ENCODE measurements at places on chromosomes 12 and 14.

- no peak for DNase-seq
Observed at GRCh38 chr14:102588821-102589220, 3.6 kb upstream of the RCOR1 start.

- no peak for DNase-seq
Observed at GRCh38 chr14:54933006-54933405, 30.4 kb upstream of the GCH1 start.

GRCh38 chr12:11500861-11501230 is 105.5 kb upstream of the PRB2 start:
- no peak for DNase-seq

DNA sequence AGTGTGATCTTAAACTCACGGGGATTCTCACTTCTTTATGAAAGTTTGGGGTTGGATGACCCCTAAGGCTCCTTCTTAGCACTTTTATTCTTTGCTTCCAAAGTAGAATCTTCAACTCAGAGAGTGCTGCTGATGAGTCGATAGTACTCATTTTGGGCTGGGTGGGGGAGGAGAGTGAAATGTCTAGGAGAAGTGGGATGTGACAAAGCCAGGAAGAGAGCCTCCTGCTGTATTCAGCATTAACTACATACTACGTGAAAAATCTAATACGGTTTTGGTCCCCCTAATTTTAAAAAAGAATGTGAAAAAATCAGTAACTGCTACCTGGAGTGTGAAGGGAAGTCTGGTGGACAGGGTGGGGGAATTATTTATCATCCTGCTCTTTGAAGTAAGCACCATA is 148.3 kb downstream of the SAMD4A start:
- DNase-seq, result no peak

- no peak for DNase-seq
Observed at GRCh38 chr12:105221583-105222283, 14.2 kb downstream of the APPL2 start.

- DNase-seq, result no peak
Observed at GRCh38 chr12:26130728-26131127, 5.9 kb upstream of the BHLHE41 start.

DNA sequence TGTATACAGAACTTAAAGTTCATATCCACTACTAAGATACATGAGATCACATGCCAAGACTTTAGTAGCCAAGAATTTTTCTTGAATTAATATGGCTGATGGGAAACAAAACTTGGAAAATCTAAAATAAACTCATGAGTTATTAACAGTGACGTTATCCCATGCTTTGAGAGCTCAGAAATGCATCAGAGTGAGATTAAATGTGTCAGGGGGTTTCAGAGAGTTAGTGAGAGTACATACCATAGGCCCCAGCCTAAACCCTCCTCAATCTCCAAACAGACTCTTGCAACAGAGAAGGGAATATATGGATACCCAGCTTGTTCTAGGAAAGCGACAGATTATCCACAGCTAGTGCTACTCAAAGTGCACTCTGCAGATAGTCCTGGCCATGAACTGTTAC is 19.3 kb downstream of the SLC35F4 start:
- DNase-seq, result no peak

GRCh38 chr14:53531156-53531555 is 378.0 kb upstream of the DDHD1 start:
- DNase-seq, result no peak

GRCh38 chr12:130127532-130127911 is 34.7 kb upstream of the FZD10 start:
- DNase-seq, result no peak

GRCh38 chr12:54439521-54440255 is 20.6 kb upstream of the ITGA5 start:
- peak; percentile 50 for DNase-seq

- peak; percentile 82 for DNase-seq
Observed at GRCh38 chr14:20427231-20428009, 8.5 kb downstream of the KLHL33 start.

- DNase-seq, result no peak
Observed at GRCh38 chr12:104121001-104121400, 17.0 kb downstream of the NFYB start.

GRCh38 chr12:54932691-54933090 is 51.9 kb downstream of the TESPA1 start:
- no peak for DNase-seq

DNA sequence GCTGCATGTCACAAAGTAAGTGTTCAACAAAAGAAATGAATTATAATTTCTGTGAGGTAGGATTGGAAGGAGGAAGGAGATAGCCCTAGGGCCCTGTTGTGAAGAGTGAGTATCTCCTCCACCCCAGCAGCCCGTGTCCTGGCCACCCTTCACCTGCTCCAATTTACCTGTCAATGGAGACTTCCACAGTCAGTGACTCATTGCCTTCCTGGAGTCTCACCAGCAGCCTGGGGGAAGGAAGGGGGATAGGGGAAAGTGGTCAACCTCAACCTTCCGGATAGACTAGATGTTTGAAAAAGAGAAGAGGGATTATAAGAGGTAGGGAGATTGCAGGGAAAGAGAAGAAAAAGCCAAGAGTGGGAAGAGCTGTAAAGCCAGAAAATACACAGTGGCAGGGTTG is 9.2 kb downstream of the STAT2 start:
- DNase-seq, result no peak

- DNase-seq, result no peak
Observed at GRCh38 chr14:94163796-94164195, 10.3 kb upstream of the PPP4R4 start.

DNA sequence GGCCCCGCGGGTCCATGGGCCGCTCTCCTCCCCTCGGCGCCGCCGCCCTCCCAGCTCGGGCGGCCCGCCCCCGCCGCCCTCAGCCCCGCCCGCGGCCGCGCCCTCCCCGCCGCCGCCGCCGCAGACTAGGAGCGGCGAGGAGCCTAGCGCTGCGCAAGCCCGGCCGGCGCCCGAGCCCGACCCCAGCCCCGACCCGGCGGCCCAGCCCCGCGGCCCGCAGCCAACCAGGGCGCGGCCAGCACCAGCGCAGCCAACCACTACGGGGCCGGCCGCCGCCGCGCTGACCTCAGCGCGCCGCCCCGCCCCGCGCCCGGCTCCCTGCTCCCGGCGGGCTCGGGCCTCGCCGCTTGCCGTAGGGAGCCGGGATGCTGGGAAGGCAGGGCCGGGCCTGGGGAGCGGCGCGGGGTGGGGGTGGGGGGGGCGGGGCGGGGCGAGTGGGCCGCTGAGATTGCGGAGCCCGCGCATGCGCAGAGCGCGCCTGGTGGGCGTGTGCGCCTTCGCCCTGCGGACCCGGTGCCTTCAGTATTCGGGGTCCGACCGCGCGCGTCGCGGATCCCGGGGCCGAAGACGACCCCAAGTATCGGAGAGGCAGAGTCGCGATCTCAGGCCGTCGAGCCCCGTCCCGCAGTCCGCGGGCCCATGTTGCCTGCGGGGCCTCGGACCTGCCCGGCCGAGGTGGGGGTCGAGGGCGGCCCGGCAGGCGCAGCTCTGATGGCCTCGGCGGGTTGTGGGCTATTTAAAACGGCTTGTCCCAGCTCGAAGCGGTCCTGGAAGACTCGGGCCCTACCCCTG is at the start of gene CDC42BPB:
Gene CDC42BPB, minus strand, starts transcription at position 178 of the 792 bp plus-strand sequence. CDS start 376 bp downstream, outside the sequence.
- no peak for DNase-seq

GRCh38 chr12:27998170-27998569 is 25.6 kb upstream of the PTHLH start:
- DNase-seq, result no peak

GRCh38 chr12:113403435-113404415 is at the start of gene SDS:
TSS of gene SDS (minus strand) at chr12:113403887. CDS start at chr12:113399708, 4,179 bp downstream.
- no peak for DNase-seq

DNA sequence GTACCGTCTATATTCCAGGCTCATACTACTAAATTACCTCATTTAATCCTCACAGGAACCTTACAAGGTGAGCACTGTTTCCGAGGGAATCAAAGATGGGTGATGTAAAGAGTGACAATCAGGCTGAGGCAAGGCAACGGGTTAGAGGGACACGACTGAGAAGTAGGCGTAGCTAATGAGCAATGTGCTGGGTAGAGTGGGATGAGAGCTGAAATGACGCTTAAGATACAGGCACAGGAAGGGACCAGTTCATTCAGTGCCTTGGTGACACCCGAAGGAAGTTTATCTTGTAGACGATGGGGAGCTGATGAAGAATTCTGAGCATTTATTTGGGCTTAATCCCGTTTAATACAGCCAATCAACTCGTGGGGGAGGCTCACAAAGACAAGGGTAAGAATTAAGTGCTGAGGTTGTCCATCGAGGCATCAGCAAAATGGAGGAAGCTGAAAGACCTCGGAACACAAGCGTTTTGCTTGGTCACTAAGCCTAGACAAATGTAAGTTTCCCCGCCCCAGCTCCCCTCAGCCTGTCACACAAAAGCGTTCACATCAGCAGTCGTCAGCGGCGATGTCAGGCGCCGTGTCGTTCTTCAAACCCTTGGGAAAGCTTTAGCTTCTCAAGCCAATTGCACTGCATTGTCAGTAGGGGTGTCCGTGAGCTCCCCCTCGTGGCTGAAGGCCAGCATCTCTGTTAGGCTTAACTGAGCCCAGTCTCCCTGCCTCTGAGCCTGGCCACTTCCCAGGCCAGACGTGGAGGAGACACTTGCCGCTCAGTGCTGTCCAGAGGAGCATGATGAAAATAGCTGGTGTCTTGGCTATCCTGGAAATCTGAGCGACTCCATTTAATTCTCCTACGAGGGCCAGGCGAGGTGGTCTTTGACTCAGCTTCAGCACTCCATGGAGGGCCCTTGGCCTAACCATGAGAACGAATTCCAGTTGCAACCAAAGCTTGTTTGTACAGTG is 288.5 kb upstream of the G2E3 start:
- no peak for DNase-seq

GRCh38 chr12:5505116-5505515 is 73.2 kb downstream of the NTF3 start:
- no peak for DNase-seq

GRCh38 chr12:97293541-97293940 is 169.1 kb upstream of the RMST start:
- DNase-seq, result no peak

DNA sequence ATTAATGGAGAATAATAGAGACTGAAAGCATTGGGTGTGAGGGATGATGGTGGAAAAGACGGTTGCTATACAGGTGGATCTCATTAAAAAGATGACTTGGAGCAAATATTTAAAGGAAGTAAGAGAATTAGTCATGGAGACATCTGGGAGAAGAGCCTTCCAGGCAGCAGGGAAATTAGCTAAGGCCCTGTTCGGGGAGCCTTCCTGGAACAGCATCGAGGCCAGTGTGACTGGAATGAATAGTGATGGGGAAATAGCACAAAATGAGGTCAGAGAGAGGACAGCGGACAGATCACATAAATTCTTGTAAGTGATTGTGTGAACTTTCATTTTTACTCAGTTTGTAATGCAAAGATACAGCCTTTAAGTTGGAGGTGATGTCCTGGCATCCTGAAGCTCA is 842.3 kb downstream of the SLC6A15 start:
- no peak for DNase-seq

- DNase-seq, result no peak
Observed at GRCh38 chr12:108853981-108854446, 3.4 kb downstream of the SSH1 start.

DNA sequence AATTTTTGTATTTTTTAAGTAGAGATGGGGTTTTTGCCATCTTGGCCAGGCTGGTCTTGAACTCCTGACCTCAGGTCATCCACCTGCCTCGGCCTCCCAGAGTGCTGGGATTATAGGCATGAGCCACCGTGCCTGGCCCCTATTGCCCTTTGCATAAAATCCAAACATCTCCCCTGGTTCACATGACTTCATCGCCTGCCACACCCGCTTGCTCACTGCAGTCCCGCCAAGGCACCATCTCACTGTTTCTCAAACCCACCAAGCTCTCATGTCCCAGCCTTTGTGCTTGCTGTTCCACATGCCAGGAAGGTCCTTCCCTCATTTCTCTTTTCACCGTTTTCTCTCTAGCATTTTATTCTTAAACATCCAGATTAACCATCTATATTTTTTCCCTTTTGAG is 9.7 kb downstream of the RHOF start:
- DNase-seq, result no peak

DNA sequence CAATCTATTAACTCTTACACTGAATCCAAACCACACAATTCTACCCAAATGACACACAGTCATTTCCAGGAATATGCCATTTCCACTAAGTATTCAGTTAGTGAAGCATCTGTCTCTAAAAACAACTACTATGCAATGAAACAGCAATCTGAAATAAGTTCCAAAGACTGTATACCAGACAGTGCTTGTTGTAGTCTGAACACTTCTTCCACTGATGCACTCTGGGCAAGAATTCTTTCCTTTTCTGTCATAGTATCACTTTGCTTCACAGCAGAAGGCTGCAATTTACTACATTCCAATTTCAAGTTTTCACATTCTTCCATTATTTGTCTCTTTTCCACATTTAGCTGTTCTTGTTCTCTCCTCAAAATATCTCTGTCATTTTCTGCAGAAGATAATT is 25.8 kb downstream of the TRIP11 start:
- no peak for DNase-seq

GRCh38 chr12:108438667-108439066 is 76.4 kb upstream of the FICD start:
- no peak for DNase-seq

DNA sequence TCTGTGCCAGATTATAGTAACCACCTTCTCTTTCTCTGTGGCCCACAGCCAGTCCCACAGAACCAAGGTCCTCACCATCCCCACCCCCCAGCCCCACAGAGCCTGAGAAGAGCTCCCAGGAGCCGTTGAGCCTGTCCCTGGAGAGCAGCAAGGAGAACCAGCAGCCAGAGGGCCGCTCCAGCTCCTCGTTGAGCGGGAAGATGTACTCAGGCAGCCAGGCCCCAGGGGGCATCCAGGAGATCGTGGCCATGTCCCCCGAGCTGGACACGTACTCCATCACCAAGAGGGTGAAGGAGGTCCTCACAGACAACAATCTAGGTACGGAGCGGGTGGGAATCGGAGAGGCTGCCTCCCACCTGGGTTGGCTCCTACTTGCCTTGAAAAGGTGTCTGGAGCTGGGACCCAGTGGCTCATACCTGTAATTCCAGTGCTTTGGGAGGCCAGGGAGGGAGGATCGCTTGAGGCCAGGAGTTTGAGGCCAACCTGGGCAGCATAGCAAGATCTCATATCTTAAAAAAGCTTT is 34.4 kb downstream of the PHETA1 start:
- DNase-seq, result no peak

DNA sequence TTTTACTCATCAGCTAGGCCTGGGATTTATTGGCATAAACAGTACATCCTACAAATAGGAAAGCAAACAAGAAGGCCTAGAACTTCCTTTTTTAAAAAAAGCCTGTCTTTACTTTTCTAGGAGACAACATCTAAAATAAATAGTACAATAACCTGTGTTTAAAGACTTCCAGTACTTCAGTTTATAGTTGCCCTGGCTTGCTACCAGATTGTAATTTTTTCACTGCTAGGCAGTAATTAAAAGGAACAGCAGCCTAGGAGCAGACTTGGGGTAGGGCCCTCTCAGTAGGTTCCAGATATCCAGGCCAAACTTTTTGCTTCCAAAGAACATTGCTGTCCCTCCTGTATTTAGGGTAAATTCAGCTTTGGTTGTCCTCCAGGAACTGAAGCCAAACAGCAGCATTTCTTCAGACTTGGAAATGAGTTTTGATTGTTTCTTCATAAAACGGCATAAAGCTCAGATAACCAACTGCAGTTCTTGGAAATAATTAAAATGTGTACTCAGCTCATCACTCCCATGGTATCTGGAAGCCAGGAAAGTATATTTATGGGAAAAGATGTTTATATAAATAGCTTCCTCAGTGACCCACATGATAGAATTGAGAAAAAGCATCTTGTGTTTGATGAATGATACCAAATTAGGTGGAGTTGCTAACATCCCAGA is 61.7 kb downstream of the PPP1R36 start:
- DNase-seq, result no peak

Data from SIG-M5 (cell line).